ENCODE measurements at places on chromosomes 1 and 21.

GRCh38 chr1:225319871-225320270, 108.0 kb downstream of the LBR start:
- no peak for DNase-seq

GRCh38 chr1:174534789-174535188, 87.0 kb downstream of the GPR52 start:
- no peak for DNase-seq

DNA sequence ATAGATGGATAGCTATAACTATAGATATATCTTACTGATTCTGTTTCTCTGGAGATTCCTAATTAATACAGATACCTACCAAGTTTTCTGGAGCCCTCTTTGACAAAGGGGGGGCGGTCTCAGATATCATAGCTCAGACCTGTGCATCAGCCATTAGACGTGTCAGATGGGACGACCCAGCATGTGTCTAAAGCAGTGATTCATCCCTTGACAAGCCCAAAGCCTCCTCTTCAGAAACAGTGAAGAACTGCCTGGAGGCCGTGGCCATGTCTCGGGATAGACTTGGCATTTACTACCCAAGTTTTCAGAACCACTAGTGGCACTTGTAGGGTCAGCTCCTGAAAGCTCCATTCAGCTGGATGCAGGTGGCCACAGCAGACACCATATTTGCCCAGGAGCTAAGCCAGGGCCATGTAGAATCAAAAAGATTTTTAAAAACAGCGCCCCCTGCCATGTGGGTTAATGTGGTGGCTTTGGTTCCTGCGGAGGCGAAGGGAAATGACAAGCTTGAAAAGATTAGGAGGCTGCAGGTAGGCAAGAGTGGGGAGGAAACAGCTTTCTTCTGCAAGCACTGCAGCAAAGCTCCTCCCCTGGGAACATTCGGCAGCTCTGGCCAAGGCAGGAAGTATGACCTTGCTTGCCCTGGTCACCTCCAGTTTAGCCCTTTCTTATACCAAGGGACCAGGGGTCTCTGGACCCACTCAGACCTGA, 82.2 kb downstream of the FBXO2 start:
- DNase-seq: no peak

DNA sequence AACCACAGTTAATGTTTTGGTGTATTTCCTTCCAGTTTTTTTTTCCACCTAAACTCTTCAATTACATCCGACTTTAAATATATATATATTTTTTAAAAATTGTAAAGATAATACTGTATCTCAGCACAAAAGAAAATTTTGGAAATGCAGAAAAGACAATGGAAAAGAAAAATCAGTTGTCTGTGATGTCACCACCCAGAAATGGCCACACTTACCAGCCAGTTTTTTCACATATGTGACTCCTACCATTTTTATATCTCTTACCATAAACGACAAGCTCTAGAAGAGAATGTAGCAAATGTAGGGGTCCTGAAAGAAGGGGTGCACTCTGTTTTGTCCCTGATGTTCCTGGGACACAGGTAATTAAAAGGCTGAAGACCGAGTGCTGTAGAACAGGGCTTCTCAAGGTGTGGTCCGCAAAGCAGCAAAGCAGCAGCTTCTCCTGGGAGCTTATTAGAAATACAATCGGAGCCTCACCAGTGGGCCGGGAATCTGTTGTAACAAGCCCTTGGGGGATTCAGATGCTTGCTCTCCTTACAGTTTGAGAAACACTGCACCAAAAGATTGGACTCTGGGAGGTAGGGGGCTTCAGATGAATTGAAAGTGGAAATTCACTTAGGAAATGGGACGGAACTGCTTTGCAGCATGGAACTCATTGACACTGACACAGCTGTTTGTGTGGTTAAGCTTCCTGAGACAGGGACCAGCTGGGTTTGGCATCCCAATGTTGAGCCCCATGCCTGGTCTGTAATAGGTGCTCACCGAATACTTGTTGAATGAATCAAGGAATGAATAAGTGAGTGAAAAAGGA, 44.1 kb downstream of the ALPL start:
- DNase-seq: no peak

- DNase-seq: no peak
Measured at GRCh38 chr21:20260124-20260523, 738.1 kb upstream of the NCAM2 start.

DNA sequence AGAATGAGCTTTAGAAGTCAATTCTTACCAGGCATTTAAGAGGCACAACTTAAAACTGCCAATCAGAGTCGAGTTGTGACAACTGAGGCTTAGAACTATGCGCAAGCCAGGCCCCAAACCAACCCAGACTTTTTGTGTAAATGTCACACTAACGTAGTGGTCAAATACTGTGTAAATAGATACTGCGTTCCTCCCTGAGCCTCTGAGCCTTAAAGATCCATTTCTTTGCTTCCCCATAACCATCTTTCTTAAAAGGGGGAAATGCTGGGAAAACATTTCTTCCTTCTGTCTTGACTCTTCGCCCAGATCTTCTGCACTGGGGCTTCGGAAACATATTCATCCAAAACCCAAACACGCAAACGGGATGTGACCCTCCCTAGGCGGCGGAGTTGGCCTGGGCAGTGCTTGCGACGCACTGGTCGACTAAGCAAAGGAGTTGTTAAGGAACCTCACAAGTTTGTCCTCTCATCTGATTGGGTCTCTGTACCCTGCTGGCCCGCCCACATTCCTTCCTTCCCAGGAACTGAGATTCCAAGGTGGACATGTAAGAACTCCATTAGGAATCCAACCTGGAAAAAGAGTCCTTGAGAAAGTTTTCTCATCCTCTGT, 2.6 kb downstream of the ADAMTS5 start:
- DNase-seq: no peak

- no peak for DNase-seq
Measured at GRCh38 chr1:9774712-9775679, 48.8 kb downstream of the CLSTN1 start.

- no peak for DNase-seq
Measured at GRCh38 chr1:154557248-154557938, 1.1 kb downstream of the UBE2Q1 start.

GRCh38 chr21:40967771-40968170, 120.8 kb upstream of the DSCAM start:
- no peak for DNase-seq

- DNase-seq: no peak
Measured at GRCh38 chr21:31671931-31672330, 12.4 kb downstream of the SOD1 start.

DNA sequence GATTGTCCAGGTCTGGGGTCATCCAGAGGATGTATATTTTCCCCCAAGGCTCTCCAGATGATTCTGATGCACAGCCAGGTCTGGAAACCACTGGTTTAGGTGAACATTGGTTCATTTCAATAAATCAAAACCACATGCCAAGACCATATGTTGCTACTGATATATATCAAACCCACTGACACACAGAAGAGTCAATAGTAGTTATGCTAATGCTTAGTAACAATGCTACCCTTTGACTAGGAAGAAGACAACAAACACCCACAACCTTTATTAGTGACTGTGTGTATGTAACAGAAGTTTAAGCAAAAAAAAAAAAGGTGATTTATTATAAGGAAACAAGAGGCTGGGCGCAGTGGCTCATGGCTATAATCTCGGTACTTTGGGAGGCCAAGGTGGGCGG, 35.6 kb upstream of the POU2F1 start:
- no peak for DNase-seq

GRCh38 chr1:220914283-220915116, 35.3 kb downstream of the HLX start:
- no peak for DNase-seq

- DNase-seq: no peak
Measured at GRCh38 chr1:23108918-23109533, 59.6 kb downstream of the LUZP1 start.

DNA sequence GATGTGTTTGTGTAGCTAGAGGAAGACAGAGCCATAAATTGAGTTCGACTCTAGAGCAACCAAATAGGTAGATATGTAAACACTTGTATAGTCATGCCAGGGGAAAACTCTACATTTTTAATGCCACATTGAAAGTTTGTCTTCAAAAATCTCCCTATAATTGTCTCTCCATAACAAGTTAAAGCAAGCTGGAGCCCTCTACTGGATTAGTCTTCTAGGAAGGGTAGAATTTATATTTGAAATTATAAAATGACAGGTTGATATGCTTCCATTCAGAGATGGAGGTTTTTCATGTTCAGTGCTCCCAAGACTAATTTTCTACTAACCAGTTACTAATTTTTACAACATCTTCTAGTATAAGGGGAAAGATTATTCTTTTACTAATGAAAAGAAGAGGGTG, 13.1 kb upstream of the COL24A1 start:
- no peak for DNase-seq

DNA sequence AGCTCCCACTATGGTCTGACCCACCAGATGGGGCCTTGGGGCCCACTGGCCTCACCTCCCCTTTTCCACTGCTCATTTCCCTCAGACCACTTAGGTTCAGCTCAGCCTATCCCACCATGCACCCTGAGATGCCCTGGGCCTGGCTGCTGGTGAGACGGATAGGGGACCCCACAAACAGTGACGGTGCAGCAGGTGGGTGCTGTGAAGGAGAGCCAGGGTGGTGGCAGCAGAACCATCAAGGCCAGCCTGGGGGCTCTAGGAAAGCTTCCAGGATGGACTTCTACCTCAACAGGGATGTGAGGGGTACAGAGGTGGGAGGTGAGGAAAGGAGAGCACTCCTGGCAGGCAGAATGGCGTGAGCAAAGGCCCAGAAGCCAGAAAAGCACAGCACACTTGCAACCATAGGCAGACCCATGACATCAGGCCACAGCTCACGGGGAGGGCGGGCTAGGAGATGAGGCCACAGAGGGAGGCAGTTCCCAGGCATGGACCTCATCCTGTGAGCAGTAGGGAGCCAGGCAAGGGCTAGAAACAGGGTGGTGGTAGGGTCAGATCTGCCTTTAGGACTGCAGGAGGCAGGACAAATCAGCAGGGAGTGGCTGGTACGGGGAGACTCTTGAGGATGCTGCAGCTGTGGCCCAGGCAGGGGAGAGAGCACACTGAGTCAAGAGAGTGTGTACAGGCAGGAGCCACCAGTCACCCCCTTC, 23.1 kb downstream of the CYB5RL start:
- DNase-seq: no peak

All from stimulated activated naive B cell treated with anti-CD40 and anti-IgM and Interleukin-4, amounts not matched to agents 10 μg/mL and 1 μg/mL and 100 μg/mL, for 72 hours (primary cell).